ENCODE measurements at places on chromosomes 2 and 18.

GRCh38 chr2:227739351-227739750 is 6.3 kb upstream of the SCYGR8 start:
- ATAC-seq, result no peak

GRCh38 chr2:106039634-106040315 is 154.3 kb downstream of the UXS1 start:
- ATAC-seq, result peak; percentile 63

GRCh38 chr18:3044931-3045698 is 32.2 kb upstream of the LPIN2 start:
- no peak for ATAC-seq

DNA sequence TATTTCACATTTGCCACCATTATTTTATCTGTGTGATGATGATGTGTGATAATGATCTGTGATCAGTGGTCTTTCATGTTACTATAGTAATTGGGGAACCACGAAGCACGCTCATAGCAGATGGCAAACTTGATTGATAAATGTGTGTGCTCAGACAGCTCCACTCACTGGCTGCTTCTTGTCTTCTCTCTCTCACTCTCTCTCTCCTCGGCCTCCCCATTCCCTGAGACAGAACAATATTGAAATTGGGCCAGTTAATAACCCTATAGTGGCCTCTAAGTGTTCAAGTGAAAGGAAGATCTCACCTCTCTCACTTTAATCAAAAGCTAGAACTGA is 60.7 kb upstream of the RAPGEF4 start:
- ATAC-seq, result no peak

DNA sequence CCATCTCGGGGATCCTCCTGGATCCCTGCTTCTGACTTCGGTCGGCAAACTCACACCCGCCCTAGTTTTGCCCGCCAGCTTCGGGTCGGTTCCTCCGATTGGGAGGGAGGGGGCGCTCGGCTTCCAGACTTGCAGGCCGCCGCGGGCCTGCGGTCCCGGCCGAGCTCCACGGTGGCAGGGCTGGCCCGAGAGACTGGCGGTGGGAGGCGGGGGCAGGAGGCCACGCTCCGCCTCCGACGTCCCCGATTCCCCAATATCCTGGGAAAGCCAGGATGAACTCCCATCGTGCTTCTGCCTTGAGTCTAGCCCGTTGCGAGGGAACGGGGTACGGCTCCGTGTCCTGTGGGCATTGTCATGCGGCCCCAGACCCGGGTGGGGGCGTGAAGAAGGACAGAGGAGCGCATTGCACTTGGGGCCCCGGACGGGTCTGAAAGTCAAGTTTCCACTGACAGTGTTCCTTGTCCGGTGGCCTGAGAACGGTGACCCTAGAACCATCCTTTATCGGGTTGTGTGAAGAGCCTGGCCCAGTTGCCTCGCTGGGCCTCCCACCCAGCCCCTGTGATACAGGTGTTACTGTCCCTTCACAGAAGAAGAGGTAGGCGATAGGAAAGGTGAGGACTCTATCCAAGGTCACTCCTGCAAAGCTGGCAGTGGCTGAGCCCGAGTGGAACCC is 2.4 kb upstream of the INHBB start:
- ATAC-seq, result peak; percentile 75

GRCh38 chr2:239224199-239224570 is 176.6 kb downstream of the HDAC4 start:
- no peak for ATAC-seq

- ATAC-seq, result no peak
Observed at GRCh38 chr2:113137827-113138226, 10.4 kb downstream of the IL1RN start.

GRCh38 chr2:72028996-72029395 is 118.7 kb downstream of the CYP26B1 start:
- ATAC-seq, result no peak

- ATAC-seq, result peak; percentile 23
Observed at GRCh38 chr2:130371723-130372054, 15.8 kb downstream of the PTPN18 start.

DNA sequence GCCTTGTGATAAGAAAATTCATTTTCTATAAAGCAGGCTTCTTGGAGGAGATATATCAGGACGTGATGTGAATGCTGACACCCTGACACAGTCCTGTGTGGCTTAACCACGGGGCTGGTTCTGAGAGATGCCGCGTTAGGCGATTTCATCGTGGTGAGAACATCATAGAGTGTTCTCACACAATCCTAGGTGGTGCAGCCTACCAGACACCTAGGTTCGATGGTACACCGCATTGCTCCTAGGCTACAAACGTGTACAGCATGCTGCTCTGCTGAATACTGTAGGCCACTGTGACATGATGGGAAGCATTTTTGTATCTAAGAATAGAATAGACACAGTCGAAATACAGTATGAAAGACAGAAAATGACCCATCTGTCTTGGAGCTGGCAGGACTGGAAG is 82.5 kb downstream of the TNFRSF11A start:
- no peak for ATAC-seq

DNA sequence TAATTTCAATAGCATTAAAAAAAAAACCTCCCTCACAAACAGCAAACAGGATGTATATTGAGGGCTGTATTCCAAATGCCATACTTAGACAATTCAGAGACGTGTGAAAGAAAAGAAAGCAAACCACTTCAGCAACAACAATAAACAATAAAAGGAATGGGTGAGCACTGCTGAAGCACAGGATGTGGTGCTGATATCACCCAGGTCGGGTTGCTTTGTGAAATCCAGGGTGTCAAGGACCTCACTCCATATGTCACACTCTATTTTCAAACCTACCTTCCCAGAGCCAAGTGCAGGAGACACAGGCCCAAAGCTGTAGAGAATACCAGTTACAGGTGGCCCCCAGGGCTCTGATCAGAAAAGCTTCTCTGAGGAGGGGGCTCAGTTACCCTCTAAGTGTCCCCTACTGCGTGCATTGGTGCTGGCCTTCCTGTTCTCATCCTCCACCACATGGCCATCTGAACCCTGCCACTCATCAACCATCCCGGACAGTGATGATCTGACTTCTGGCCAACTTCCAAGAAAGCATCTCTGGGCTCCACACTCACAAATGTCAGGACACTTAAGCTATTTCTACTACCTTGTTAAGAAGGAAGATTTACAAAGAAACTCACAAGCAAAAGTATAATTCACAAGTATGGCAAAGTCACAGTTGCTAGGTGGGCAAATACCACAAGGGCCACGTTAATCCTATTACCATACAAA is 363.0 kb downstream of the SS18 start:
- no peak for ATAC-seq

- ATAC-seq, result no peak
Observed at GRCh38 chr2:65479524-65479923, 47.1 kb upstream of the SPRED2 start.

GRCh38 chr2:129345540-129345939 is 633.9 kb upstream of the RAB6C start:
- no peak for ATAC-seq

GRCh38 chr18:8601277-8602032 is 7.8 kb upstream of the RAB12 start:
- no peak for ATAC-seq

DNA sequence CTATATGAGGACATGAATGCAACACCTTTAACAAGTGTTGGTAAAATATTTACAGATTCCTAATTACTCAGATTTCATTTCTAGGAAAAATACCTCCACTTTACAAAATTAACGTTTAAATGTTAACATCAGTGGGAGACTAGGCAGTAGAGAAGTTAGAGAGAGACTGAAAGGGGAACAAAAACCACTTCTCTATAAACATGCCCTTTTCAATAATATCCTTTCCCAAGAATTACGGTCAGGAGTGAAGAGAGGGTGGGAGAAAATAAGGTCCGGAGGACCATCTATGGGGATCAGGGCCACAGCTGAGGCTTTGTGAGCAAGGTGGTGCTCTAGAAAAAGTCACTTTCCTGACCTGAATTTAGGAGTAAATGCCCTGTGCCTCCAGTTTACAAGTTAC is 65.3 kb upstream of the WIPF1 start:
- no peak for ATAC-seq

DNA sequence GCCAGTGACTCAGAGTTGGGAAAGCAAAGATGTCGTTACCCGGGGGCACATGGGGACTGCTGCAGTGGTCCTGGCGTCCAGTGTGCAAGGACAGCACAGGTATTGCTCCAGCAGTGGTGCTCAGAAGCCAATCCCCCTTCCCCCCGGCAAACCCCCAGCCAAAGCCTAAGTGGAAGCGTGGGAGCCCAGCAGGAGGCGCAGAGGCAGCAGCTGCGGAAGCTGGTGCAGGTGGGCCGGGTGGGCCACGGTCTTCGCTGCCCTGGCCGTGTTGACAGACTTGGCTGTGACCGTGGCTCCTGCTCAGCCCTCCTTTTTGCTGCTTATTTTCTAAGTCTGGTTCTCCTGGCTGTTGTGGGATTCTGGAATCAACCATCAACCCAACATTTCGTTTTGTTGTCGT is 369.8 kb upstream of the ST6GAL2 start:
- ATAC-seq, result no peak

GRCh38 chr2:105865222-105865913 is 120.7 kb downstream of the NCK2 start:
- no peak for ATAC-seq

DNA sequence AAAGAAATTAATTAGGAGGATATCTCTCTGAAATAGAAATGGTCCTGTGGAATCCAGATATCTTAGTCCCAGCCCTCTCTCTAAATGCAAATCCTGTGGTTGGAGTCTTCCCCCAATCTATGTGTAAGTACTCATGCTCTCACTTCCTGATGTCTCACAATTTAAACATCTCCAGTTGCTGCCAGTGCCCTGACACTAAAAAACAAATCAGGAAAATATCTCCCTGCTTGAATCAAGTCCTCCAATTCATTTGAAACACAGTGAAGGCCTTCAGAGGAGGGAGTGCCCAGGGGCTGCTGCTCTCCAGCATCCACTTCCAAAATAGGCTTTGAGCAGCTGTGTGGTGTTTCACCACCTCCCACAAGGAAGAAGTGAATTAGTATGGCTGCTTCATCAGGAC is 413.8 kb downstream of the RAD51AP2 start:
- ATAC-seq, result no peak

DNA sequence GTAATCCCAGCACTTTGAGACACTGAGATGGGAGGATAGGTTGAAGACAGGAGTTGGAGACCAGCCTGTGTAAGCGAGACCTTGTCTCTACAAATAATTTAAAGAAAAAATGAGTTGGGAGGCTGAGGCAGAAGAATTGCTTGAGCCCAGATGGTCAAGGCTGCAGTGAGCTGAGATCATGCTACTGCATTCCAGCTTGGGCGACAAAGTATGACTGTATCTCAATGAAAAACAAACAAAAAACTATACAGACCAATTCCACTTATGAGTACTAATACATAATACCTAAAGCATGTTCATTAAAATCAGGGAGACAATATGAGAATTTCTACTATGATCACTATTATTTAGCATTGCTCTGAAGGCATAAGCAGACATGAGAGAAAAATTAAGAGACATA is 12.6 kb downstream of the RNF149 start:
- no peak for ATAC-seq

GRCh38 chr2:151403914-151404313 is 5.8 kb upstream of the RIF1 start:
- ATAC-seq, result no peak

GRCh38 chr18:51273437-51273836 is 76.0 kb upstream of the MEX3C start:
- ATAC-seq, result no peak

DNA sequence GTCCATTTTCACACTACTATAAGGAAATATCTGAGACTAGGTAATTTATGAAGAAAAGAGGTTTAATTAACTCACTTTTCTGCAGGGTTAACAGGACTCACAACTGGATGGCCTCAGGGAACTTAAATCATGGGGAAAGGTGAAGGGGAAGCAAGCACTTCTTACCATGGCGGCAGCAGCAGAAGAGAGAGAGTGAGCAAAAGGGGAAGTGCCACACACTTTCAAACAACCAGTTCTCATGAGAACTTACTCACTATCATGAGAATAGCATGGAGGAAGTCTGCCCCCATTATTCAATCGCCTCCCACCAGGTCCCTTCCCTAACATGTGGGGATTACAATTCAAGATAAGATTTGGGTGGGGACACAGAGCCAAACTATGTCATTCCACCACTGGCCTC is 55.1 kb upstream of the NETO1 start:
- ATAC-seq, result no peak

GRCh38 chr2:216863946-216864345 is 4.1 kb upstream of the TNP1 start:
- no peak for ATAC-seq

DNA sequence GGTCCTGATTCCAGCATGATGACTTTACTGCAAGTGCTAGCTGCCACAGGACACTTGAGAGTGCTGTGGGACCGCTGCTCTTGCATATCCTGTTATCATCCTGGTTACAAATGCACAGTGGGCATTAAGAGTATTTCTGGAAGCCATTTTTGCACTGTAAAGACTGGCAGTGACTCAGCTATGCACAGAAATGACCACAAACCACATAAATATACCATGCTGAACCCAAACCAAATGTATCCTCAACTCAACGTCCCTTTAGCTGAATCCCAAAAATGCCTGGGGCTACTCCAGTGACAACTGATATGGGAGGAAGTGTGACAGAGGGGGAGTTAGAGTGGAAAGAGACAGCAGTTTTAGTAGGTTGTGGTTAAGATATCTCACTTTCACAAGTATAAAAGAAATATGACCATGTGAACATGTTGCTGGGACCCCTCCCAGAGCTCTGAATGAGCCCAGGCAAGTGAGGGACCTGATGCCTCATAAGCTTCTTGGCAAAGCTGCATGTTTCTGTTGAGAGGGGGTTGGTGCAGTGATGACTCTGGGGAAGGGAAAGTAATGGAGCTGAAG is 37.3 kb downstream of the RHBDD1 start:
- no peak for ATAC-seq

- ATAC-seq, result peak; percentile 91
Observed at GRCh38 chr2:235050980-235051351, 99.1 kb downstream of the SH3BP4 start.

GRCh38 chr2:168766600-168766999 is 35.8 kb upstream of the NOSTRIN start:
- no peak for ATAC-seq

DNA sequence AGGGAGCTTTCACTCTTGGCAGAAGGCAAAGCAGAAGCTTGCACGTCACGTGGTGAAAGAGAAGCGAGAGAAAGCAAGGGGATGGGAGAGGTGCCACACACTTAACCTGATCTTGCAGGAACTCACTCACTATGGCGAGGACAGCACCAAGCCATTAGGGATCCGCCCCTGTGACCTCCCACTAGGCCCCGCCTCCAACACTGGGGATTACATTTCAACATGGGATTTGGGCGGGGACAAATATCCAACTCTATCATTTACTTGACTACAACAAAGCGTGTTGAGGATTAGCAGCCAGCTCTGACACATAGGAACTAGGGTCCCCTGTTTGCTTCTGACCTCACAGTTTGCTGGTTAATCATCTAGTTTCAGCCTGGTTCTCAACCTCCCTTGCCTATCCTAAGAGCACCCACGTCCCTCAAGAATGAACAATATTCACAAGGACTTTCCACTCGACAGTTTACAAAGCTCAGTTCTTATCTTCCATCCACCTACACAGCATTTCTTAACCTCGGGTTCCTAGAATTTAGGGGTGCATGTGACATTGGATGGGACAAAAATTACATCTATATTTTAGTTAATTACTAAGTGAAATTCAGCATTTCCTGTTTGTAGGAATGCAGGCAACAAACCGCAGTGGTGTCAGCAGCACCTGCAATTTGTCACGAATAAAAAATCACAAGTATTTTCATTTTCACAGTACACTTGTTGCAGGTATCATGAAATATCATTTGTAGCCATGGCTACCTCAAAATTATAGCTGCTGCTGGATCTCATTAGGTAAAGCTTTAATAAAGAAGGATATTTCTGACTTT is 36.0 kb downstream of the LBH start:
- ATAC-seq, result no peak
